Mucosa of descending colon (tissue), 3 donors: ENCODE measurements at places on chromosomes 6 and 20. TPM values are rescaled to one million over a fixed set of nuclear protein-coding genes. Genes with fewer than 3 reads are reported as not detected.

DNPH1 gene
- total RNA-seq, result 42.7 TPM

AIG1 gene
- 18.5 TPM for total RNA-seq

BPIFB2 gene
- total RNA-seq, result not detected

DACT2 gene
- 1.5 TPM for total RNA-seq

- DNase-seq, result peak; percentile 85
Observed at GRCh38 chr20:266596-267562, 9.4 kb downstream of the DEFB132 start.

DNA sequence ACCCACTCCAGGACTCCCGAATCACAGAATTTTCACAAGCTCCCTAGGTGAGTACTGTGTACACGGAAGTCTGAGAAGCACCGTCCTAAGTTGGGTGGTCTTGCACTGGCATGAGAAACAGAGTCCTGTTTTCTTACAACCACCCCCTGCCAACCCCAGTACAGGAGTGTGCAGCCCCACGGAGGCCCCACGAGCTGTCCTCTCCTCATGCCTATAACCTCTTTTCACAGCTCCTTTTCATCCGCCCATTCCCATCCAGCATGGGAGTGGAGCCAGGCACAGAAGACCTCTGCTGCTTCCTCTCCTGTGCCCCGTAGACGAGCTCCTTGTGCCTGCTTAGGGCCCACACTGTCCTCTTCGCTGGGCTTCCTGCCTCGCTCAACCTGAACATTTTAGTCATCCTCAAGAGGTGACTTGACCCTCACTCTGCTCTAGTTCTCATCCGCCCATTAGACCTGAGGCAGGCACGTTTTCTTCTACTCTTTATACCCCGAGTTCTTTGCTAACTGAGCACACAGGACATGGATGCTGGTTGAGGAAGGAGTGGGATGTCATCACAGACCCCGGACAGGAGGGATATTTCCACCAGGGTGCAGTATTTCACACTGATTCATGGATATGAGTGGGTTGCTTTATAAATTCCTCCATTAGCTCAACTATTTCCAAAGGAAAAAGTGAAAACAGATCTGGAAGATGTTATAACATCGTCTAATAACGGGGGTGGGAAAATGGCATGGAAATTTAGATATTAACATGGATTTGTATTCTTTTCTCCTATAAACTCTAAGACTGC lies 160.5 kb downstream of the TTLL2 start:
- DNase-seq, result peak; percentile 40

- no peak for DNase-seq
Observed at GRCh38 chr20:22597303-22597702, 12.9 kb upstream of the FOXA2 start.

- no peak for DNase-seq
Observed at GRCh38 chr6:25535632-25536225, 116.3 kb upstream of the SCGN start.

DNA sequence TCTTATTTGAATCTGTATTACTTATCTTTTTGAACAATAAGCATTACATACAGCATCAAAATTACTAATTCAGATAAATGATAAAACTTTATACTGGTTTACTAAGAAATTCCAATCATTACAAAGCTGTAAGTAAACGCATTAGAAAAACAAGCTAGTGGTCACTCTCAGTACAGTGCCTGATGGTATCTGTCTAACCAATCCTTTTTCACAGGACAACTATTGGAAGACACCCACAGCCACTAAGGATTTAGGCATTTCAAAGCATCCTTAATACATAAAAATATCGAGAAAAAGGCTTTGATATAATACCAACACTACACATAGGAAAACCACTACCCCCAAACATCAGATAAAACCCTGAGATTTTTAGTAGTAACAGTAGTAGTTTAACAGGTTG lies 2.6 kb downstream of the CD164 start:
- no peak for DNase-seq

DNA sequence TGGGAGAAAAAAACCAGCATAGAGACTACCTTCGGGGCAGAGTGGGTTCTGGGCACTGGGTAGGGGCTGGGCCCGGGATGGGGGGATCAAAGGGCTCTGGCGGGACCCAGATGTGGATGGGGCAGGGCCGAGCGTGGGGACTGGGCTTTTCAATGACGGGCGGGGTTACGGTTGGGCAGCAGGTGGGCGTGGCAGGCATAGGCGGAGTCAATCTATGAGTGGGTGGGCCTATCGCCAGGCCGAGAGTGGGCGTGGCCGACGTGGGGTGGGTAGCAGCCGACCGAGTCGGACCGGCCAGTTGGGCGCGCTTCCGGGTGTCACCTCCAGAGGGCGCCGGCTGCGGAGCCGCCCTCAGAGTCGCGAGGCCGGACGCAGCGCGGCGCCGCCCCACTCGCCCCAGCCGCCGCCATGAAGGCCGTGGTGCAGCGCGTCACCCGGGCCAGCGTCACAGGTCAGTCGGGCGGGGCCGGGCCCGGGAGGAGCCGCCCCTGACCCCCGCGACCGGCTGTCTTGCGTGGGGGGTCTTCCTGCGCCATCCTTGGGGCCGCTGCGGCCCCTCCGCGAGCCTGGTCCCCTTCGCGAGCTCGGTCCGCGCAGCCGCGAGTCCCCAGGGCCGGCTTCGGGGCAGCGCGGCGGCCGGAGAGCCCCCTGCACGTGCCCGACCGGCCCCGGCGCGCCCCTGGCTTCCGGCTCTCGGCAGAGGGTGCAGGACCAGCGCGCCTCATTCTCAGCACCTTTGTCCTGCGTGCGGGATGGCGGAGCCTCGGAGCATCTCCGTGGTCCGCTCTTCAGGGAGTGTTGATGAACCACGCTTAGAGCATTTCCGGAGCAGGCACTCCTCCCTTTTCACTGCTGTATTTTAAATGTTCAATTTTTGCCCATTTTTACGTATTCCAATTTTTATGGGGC lies at the start of gene DTD1:
Gene DTD1, plus strand, starts transcription at position 390 of the 909 bp plus-strand sequence. Its CDS starts 19 bp downstream, at position 409.
- peak; percentile 96 for DNase-seq

DNA sequence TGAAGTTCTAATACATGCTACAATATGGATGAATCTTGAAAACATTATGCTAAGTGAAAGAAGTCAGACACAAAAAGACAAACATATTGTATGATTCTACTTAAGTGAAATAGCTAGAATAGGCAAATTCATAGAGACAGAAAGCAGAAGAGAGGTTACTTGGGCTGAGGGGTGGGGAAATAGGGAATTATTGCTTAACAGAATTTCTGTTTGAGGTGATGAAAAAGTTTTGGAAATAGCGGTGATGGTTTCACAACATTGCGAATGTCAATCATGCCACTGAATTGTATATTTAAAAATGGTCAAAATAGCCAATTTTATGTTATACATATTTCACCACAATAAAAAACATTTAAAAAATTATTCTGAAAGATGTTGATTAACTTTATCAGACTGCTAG lies 6.1 kb downstream of the SLC26A8 start:
- DNase-seq, result no peak

DNA sequence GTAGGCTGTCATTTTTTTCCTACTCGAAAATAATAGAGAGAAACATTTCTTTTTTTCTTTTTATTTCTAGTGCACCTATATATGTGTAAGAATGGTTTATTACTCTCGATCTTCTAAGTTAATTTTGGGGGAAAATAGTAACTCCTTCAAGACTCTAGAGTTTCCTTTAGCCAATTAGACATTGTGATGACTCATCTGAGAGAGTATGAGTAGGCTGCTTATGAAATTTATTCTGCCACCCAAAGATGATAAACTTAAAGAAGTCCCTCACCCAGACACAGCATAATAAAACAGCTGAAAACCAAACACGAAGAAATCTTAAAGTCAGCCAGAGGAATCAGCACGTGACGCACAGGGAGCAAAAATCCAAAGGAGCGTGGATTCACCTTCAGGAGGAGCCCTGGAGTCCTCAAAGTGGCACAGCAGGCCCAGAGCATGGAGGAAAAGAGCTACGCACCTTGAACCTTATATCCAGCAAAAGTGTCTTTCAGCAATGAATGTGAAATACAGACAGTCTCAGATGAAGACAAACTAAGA lies 81.9 kb downstream of the ERMARD start:
- no peak for DNase-seq

GRCh38 chr6:90403489-90404381 lies 107.1 kb upstream of the BACH2 start:
- DNase-seq, result no peak
